ENCODE measurements at places on chromosomes 5 and 9.

GRCh38 chr9:136765041-136765440 is 723 bp upstream of the LCN15 start:
- no peak for DNase-seq

DNA sequence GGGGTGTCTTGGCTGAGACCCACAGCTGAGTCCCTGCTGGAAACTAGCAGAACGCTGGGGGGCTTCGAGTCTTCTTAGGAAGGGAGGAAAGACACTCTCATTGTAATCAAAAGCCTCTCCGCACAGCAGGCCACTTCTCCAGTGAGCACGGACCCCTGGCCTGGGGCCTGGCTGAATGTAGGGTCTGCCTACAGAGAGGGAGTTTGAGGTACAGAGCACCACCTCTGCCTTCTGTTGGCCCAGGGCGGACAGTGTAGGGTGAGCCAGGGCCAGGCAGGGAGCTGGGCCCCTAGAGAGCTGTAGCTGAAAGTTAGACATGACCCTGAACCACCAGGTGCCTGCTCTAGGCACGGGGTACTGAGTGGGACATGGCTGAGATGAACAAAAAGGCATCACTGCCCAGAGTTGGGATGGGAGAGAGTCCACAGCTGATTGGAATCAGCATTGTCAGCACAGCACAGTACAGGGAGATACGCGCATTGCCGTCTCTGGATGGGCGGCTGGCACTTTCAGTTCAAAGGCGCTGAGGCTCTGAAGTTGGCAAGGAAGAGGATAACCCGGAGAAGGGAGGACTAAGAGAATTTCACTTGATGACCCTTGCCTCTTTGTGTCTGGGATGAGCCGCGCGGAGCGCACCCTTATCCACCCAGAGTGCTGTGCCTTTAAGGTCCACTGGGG is 363 bp upstream of the SLC25A48 start:
- no peak for DNase-seq

DNA sequence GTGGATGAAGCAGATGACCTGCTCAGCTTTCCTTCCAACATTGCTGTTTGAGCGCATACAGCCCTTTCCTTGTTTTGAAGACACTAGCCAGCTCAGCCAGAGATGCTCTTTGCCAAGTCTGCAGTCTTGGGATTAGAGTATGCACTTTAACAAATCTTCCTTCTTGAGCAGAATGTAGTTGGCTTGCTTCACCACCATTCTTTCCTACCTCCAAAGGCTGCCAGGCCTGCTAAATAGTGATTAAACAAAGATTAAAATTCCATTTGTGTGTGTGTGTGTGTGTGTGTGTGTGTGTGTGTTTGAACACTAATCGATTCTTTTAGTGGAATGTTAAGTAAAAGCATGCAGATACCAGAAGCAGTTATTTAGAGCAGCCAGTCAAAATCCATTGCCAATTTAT is 97.6 kb downstream of the GALNT10 start:
- DNase-seq: peak; percentile 11

DNA sequence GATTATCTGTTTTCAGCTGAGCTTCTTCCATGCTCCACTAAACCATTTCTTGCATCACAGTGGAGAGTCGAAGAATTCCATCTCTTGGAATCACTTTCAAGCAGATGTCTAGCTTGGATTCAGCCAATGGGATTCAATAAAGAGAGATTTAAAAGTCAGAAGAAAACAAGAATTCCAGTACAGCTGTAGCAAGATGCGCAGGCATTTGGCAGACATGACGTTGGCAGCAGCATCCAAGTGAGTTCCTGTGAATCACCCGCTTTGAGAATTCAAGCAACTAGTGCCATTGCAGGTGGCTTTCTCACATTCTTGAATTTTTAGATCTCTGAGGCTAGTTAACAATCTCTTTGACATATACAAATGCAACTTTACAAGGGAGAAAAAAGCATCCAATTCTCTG is 467.0 kb downstream of the CDH10 start:
- no peak for DNase-seq

DNA sequence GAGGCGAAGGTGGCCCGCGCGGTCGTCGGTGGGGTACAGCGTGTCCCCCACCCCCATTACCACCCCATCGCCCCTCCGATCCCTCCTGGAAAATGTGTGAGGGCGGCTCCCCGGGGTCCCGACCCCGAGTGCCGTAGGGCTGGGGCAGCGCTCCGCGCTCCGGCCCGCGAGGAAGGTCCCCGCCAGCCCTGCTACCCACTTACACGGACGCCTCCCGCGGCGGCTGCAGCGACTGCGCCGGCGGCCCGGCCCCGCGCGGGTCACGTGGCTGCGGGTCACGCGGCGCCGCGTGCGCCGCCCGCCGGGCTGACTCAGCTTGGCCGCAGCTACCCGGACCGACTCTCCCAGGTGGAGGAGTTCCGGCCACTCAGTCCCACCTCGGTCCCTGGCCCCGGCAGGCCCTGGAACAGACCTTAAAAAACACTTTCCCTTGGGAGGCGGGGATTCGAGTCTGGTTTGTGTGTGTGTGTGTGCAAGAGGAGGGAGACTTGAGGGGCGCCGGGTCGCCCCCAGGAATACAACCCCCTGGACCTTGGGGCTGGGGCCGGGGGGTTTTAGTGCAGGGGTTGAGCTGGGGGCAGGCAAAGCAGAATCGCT is at the start of gene GNPDA1:
GNPDA1 (minus strand) TSS at position 236 of the 597 bp plus-strand sequence. CDS start 992 bp downstream, outside the sequence.
- DNase-seq: peak; percentile 90

- DNase-seq: no peak
These were observed 13.6 kb upstream of the ARSI start for GRCh38 chr5:150316320-150316719.

Data from kidney tubule cell (primary cell).